GM12892 (cell line): ENCODE measurements at places on chromosomes 12 and 14.
A peak's percentile ranks its signal among the peaks of the same experiment; 100 is the strongest.

DNA sequence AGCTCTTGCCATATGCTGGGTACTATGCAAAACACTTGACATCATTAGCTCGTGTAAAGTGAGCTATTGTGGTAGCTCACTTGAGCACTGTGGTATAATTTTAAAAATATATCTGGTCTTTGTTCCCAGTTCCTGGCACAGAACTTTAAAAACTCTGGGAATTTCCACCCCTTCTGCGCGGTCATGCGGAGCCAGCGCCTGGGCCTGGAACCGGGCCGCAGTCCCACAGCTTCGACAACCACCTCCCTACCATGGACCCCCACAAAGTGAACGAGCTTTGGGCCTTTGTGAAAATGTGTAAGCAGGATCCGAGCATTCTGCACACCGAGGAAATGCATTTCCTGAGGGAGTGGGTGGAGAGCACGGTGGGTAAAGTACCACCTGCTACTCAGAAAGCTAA lies 123.1 kb downstream of the NUAK1 start:
- no peak for DNase-seq

DNA sequence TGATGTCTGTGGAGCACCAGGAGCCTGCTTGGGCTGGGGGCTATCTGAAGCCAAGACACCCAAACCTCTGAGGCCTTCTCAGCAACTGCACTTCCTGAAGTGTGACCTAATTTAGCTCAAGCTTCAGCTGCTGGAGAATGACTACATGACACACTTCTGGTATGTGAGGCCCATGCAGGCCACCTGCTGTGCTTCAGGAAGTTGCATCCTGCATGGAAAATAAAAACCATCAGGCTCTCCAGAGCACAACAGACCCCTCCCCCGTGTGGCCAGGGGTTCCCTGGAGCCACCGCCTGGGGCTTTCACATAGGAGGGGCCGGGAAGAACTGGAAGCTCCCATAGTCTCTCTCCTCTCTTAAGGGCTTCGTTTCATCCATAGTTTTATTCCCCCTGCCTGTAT lies 217.7 kb downstream of the SLC15A4 start:
- DNase-seq, result no peak

DNA sequence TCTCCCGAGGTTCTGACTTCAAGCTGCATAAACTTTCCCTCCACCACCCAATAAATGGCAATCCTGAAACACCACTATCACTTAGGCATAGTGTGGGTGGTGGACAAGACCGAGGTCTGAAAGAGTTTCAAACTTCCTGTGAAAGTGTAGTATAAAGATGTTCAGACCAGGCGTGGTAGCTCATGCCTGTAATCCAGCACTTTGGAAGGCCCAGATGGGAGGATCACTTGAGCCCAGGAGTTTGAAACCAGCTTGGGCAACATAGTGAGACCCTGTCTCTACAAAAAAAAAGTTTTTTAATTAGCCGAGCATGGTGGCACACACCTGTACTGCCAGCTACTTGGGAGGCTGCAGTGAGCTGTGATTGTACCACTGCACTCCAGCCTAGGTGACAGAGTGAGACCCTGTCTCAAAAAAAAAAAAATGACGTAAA lies 61.9 kb downstream of the CCDC92 start:
- DNase-seq, result no peak

GRCh38 chr14:64723691-64724577 lies 19.7 kb downstream of the PLEKHG3 start:
- DNase-seq, result no peak

DNA sequence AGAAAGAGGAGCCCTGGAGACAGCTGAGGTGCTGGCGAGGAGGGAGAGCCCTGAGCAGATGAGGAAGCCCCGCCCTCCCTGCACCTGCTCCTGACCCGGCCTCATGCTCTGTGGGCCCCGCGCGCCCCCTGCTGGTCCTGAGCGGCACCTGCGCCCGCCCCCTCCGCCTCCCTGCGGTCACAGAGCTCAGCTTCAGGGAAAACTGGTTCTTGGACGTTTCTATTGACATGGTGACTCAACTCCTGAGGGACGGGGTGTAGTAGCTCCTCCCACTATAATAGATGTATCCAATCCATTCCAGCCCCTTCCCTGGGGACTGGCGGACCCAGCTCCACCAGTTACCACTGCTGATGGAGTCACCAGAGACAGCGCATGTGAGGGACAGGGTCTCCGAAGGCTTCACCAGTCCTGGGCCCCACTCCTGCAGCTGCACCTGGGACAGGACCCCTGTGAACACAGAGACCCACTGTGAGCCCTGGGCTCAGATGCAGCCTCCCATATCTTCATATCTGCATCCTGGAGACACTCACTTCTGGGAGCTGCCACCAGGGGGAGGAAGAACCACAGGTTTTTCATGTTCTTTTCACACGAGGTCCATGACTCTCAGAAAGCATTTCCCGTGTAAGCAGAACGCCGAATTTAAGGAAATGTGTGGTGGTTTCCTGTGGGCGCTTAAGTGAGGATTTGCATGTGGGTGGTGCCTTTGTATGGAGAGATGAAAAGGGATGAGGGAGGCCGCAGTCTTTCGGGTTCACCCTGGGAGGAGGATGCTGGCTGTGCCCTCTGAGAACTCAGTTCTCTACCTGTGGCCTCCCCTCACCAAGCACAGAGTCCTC lies 1346.4 kb downstream of the TMEM121 start:
- DNase-seq, result no peak

DNA sequence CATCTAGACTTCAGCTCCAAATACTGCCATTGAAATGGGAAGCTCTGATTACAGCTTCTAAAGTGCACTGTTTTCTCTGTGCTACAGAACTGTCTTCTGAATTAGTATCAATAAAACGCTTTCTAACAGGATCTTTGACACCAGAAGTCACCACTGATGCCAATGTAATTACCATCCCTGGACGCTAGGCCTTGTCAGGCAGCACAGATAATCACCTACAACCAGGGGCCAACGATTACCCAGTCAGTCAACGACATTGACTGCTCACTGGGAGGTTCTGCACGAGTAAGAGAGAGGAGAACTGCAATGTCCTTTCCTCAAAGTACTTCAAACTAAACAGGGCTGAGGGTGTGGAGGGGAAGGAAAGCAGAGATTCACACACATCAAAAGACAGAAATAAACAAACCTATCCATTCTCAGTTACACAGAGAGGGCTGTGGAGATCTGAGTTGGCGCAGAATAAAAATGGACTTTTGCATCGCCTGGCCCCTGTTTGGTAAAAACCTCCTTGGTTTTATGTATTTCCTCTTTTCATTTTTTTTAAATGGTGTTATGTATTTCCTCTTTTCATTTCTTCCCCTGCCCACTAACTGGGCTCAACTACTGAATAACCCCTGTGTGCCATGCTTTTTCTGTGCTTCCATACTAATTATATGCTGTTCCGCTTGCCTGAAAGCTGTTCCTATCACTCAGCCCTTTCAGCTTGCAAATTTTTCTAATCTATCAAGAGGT lies 492.2 kb downstream of the APAF1 start:
- no peak for DNase-seq

- DNase-seq, result no peak
These were observed 197.3 kb downstream of the PPM1H start for GRCh38 chr12:62737615-62738014.

DNA sequence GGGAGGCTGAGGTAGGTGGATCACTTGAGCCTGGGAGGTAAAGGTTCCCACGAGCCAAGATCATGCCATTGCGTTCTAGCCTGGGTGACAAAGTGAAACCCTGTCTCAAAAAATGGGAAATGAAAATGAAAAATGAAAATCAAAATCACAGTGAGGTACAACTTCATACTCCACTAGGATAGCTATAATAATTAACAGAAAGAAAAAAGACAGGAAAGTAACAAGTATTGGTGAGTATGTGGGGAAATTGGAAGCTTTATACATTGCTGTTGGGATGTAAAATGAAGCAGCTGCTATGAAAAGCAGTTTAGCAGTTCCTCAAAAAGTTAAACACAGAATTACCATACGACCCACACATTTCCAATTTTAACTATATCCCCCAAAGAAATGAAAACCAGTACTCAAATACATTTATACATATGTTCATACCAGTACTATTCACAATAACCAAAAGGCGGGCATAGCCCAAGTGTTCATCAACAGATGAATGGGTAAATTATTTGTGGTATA lies 22.2 kb downstream of the SGPP1 start:
- no peak for DNase-seq

- no peak for DNase-seq
These were observed 29.8 kb upstream of the NFYB start for GRCh38 chr12:104167519-104168458.

DNA sequence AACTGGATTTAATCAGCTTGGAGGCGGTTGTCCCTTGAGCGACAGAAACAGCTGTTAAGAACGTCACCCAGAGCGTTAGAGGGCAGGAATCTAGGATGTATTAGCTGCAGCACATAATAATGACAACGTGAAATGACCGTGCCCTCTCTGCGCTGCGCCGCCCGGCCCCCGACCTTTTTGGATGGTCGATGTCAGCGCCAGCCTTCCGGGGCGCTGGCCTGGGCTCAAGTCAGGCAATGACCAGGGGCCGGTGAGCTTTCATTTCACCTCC lies 427 bp upstream of the TMEM120B start:
- peak; percentile 31 for DNase-seq

- DNase-seq, result peak; percentile 54
These were observed 71.2 kb downstream of the VCPKMT start for GRCh38 chr14:50045039-50045711.

DNA sequence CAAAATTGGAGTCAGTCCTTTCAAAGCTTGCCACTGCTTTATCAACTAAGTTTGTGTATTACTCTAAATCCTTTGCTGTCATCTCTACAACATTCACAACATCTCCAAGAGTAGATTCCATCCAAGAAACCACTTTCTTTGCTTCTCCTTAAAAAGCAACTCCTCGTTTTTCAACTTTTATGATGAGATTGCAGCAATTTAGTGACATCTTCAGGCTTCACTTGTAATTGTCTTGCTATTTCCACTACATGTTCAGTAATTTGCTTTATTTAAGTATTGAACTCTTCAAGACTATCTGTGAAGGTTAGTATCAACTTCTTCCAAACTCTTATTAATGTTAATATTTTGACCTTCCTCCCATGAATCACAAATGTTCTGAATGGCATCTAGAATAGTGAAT lies 747.9 kb downstream of the TMTC2 start:
- no peak for DNase-seq

DNA sequence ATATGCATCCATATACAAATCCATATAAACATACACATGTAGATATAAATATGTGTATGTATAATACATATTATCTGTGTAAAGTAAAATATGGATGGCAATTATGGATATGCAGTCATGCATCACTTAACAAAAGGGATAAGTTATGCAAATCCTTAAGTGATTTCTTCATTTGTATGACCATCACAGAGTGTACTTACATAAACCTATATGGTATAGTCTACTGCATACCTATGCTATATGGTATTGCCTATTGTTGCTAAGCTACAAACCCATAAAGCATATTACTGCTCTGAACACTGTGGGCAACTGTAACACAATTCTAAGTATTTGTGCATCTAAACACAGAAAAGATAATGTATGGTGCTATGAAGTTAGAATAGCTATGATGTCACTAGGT lies 227.2 kb downstream of the SLC6A15 start:
- no peak for DNase-seq

GRCh38 chr14:37707716-37708115 lies 112.3 kb downstream of the TTC6 start:
- DNase-seq, result no peak

GRCh38 chr12:94198872-94199271 lies 50.5 kb downstream of the PLXNC1 start:
- no peak for DNase-seq

DNA sequence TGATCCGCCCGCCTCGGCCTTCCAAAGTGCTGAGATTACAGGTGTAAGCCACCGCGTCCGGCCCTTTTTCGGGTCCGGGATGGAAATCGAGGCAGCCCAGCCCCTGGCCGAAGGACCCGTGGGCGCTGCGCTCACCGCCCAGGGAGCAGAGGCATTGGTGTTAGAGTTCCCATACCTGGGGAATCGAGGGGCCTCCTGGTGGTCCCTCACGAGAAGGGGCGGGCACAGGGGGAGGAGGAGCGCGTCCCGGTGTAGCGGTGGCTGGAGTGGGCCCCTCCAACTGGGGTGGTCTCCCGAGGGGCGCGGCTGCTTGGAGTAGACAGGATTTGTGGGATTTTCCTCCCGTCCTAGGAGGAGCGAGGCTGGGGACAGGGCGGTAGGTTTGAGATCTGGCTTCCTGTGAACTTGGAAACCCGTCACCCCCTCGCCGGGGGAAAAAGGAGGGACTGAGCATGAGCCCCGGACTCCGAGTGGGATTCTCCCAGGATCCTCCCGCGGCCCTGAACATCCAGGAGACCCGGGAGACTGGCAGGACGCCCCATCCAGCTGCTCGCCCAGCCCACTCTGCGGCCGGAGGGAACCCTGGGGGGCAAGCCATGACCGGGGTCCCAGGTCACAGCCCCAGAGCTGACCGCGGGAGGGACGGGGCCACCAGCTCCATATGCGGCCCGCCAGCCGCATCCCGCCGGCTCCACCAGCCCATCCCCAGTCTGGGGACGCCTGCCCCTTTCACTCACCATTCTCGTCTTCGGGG lies 70.9 kb downstream of the ASCL4 start:
- no peak for DNase-seq

DNA sequence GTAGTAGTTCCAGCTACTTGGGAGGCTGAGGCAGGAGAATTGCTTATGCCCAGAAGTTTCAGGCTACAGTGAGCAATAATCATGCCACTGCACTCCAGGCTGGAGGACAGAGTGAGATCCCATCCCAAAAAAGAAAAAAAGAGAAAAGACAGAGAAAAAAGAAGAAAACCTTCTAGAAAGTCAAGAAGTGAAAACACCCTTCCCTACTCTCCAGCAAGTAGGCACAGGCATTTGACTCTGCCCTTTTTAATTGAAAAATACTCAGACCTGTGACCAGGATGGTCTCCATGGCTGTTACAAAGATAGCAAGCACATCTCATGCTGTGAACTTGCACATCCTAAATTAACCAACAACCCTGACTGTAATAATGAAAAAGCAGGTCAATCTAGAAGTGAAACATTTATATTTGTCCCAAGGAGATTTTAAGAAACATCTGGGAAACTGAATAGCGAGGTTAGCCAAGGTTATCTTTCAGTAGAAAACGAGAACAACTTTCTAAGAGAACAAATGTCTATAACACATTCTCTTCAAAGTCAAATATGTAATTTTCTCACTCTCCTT lies 2.0 kb downstream of the TMTC1 start:
- DNase-seq, result no peak

- peak; percentile 23 for DNase-seq
These were observed 212.1 kb downstream of the GXYLT1 start for GRCh38 chr12:41932470-41932991.
